ENCODE measurements at places on chromosomes 3 and 15.

GRCh38 chr15:72339777-72340177, 19.8 kb upstream of the CELF6 start:
- DNase-seq = no peak

GRCh38 chr3:138862531-138862923, 27.8 kb upstream of the PIK3CB start:
- DNase-seq = no peak

DNA sequence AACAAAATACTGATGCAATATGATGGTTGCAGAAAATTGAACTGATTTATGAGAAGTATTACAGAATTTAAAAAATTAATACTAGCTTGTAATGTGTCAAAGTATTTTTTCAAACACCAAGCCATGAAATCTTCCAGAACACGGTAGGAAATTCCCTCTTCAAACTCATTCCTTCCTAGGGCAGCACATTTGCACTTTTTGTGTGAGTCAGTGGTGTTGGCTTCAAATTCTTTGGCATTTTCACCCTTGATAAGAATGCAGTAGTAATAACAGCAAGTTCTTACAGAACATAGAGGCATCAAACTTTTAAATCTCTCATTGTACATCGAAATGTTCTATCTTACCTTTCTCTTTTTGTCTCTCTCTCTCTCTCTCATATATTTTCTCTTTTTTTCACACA, 191.8 kb downstream of the CGGBP1 start:
- no peak for DNase-seq

DNA sequence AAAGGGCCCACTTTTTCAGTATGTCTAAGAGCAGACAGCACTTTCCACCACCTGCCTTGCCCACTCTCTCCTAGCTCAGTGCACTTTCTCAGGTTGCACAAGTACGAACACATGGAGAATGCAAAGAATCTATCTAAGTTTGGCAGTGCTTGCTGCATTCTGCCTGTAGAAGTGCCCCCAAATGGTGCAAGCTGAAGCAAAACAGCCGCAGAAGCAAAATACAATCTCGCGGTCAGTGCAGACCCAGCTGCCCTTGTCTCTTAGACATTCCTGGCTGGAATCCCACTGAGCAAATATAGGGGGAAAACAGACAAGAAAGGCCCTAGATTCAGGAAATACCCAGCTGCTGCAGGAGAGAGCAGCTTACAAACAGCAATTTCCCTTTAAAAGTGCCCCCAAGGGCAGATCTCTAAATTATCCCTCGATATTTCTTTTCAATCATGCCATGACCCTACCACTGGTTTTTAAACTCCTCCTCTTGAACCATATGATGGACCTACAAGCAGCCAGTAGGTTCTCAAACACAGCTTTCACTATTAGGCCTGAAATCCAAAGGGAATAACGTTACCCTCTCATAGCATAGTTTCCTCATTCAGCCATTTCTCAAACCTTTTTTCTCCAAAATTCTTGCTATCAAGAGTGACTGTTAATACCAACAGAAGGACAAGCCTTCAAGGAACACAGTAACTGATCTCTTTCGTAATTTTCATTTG, 67.0 kb downstream of the TNIK start:
- no peak for DNase-seq

GRCh38 chr3:106333911-106334618, 465.3 kb upstream of the CBLB start:
- peak; percentile 49 for DNase-seq

- DNase-seq = peak; percentile 49
Measured at GRCh38 chr3:50542177-50543034, 25.1 kb downstream of the C3orf18 start.

DNA sequence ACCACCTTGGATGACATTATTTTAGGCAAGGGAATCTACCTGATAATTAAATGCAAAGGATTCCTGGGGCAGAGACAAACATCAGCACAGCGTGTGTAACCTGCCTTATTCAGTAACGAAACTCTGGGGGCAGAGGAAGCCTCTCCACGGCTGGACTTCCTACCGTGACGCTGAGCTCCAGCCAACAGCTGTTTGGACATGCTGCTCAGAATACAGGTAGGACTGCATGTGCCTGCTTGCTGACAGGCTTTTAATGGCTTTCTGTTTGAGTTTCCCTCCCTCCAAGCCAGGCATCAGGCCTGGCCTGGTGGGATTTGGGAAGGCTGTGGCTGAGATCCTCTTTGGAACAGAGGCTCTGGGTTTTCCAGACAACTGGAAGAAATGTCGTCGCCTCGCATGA, 150.6 kb downstream of the ADAMTS17 start:
- DNase-seq = no peak

DNA sequence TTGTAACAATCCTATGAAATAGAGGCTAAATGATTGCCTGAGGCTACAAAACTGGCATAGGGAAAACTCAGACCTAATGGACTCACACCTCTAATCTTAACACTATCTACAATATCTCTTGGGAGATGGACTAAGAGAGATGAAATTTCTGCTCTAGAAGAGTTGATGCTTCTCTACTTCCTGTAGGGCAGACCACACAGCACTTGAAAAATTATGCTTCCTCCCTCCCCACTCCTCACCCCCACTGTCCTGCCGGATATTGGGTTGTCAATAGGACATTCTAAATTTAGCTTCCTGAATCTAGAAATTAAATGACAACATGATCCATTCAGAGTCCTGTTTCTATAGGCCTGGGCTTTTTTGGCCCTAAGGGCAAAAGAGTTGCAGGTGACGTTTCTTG, 295.6 kb downstream of the GAP43 start:
- no peak for DNase-seq

GRCh38 chr3:127159543-127159942, 33.4 kb upstream of the PRR23E start:
- DNase-seq = no peak

- DNase-seq = no peak
Measured at GRCh38 chr3:38958026-38958720, 93.6 kb downstream of the SCN11A start.

- no peak for DNase-seq
Measured at GRCh38 chr3:194221336-194221735, 85.4 kb downstream of the HES1 start.

- no peak for DNase-seq
Measured at GRCh38 chr3:72141264-72141663, 356.3 kb upstream of the PROK2 start.

DNA sequence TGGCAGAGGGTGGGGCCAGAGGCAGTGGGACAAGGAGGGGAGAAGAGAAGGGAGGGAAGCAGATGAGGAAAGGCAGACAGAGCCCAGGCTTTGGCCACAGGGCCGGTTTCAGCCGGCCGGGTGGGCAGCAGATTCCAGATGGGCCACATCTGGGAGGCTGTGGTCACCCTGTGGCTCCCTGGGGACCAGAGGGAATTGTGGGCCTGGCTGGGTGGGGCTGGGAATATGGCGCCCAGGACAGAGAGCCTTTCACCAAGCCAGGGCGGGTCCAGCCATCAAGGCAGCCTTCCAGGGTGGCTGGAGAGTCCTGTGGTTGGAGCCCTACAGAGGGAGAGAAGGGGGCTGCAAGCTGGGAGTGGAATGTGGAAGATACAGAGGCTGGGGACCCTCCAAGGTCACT, 18.9 kb downstream of the PTH1R start:
- DNase-seq = no peak

- no peak for DNase-seq
Measured at GRCh38 chr3:10804183-10804648, 11.8 kb upstream of the SLC6A11 start.

DNA sequence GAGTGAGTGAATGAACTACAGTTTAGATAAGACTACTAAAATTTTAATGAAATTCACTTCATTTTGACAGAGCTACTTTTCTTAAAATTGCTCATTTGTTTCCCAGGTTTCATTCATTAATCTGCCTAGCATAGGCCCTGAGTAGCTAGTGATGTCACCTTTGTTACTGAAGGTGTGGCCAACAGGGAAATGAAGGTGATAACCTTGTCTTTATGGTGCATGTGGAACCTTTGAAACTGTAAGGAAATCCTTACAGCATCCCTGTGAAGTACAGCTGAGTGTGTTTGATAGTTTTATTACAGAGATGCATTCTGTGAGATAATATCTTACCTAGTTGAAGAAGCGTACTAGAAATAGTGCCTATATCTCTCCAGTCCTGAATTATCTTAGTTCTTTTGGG, 112.9 kb downstream of the AKAP13 start:
- no peak for DNase-seq

DNA sequence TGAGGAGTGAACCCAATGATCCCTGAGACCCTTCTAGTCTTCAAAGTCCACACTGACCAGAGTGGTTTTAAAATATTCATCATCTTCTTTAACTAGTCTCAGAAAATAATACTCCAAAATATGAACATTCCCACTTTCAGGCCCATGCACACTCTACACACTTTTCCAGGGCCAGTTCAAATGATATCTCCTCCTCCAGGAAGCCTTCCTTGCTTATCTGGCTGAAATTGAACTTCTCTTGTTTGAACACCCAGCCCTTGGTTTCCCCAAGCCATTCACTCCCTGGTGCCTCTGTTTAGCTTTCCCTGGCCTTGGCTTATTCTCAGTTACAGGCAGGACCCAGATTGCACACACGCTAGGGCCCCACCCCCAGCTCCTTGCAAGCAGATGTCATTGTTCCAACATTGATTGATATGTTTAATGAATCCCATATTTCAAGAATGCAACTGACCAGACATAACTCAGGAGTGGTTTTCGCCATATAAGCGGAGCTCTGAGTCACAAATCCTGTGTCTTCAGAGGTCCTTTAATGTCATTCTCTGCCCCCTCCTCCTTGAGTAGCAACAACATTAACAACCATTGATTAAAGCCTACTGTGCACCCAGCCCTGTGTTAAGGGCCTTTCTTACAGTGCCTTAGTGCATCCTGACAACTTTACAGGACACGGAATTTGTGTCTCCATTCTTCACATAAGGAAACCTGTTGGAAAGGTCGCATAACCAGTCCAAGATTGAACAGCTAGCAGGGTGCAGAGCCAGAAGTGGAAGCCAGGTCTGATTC, 2.1 kb downstream of the ITGA11 start:
- no peak for DNase-seq

DNA sequence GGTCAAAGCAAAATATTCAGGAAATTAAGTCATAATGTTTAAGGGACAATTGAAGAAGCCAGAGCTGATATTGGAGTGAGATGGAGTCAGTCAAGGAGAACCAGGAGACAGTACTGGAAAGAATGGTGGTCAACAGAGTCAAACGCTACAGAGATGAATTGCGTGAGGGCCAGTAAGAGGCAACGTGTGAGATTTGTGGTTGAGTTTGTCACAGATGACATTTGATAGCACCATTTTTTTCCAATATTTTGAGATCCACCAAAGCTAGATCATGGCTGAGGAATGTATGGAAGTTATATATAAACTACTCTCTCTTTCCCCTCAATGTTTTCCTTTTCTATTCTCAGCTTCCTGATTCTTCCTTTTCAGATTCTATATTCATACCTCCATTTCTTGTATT, 375.1 kb upstream of the ROBO2 start:
- no peak for DNase-seq

GRCh38 chr3:197908957-197909701, 40.9 kb upstream of the RPL35A start:
- DNase-seq = no peak

GRCh38 chr15:57527382-57528091, 64.2 kb upstream of the MYZAP start:
- no peak for DNase-seq

DNA sequence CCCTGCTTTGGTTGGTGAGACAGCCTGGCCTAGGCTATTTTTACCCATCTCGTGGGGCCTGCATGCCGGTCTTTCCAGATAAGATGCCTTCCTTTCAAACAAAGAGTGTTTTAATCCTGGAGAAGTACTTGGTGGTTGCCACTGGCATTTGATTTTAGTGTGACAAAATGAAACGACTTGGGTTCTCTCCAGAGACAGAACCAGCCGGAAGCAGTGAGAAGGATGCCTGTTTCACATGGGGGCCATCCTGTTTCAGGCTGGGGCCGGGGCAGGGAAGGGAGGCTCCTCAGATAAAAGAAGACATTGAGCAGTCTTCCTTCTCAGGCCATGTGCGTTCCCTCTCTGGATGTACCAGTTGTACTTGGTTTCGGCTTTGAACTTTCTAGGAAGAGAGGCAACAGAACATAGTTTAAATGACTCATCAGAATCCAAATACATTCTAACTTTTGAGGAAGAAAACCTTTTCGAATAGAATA, 74.9 kb downstream of the TOP2B start:
- no peak for DNase-seq

DNA sequence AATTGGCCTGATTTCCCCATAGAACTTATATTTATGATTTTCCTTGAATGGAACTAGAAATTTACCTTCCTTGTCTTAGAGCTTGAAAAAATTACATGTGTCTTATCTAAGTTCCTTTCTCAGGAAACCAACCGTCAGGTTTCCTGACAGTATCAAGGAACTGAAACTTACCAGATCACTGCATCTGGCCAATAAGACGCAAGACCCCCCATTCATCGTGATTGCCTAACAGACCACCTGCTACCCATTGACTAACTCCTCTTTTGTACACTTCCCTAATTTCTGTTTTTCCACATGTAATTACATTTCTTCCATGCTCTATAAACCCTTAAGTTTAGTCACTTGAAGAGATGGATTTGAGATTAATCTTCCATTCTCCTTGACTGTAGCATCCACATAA, 517.2 kb upstream of the CBLB start:
- DNase-seq = no peak

Measured in stimulated activated CD4-positive, alpha-beta T cell treated with anti-CD3 and anti-CD28 coated beads, TNF-alpha, amount 100 ng/mL, for 48 hours (primary cell).